ENCODE measurements at places on chromosomes 5 and 9.

DNA sequence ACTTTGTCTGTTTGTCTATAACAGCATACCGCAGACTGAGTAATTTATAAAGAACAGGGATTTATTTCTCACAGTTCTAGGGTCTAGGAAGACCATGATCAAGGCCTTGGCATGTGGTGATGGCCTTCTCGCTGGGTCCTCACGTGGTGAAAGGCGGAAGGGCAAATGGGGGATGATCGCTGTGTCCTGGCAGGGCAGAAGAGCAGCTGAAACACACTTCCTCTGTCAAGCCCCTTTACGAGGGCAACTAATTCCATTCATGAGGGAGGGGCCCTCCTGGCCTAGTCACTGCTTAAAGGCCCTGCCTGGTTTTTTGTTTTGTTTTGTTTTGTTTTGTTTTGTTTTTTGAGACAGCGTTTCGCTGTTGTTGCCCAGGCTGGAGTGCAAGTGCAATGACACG is 41.9 kb upstream of the UBTD2 start:
- DNase-seq: no peak

DNA sequence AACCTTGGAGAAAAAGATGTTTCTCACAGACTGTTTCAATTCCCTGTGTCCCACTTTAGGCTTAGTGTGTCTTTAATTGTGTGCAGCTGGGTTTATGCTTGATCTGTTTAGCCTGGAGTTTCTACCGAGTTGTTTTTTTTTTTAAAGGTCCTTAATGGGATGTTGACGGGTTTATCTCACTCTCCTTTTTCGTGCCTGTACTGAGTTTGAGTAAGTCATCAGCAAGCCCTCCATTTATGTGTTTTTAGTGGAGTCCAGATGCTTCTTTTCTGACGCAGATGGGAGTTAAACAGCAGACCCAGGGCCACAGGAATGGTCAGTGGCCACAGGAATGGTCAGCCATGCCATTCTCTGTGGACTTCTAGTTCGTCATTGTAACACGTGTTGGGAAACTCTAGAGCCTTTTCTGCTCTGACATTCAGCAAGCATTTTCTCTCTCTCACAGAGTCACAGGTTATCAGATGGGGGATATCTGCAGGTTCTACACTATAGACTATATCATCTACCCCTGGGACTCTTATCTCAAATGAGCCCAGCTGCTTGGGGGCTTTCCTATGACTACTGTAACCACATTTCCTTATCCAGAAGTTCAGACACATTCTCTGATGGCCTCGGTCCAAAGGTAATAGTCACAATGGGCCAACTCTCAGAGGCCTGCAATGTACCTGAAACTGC is 190.5 kb downstream of the TTLL11 start:
- DNase-seq: peak; percentile 95

GRCh38 chr5:169182797-169183196 is 118.1 kb downstream of the SLIT3 start:
- no peak for DNase-seq

- no peak for DNase-seq
Measured at GRCh38 chr5:36772276-36773140, 104.1 kb upstream of the NIPBL start.

- DNase-seq: peak; percentile 4
Measured at GRCh38 chr5:124789104-124789605, 42.7 kb upstream of the ZNF608 start.

DNA sequence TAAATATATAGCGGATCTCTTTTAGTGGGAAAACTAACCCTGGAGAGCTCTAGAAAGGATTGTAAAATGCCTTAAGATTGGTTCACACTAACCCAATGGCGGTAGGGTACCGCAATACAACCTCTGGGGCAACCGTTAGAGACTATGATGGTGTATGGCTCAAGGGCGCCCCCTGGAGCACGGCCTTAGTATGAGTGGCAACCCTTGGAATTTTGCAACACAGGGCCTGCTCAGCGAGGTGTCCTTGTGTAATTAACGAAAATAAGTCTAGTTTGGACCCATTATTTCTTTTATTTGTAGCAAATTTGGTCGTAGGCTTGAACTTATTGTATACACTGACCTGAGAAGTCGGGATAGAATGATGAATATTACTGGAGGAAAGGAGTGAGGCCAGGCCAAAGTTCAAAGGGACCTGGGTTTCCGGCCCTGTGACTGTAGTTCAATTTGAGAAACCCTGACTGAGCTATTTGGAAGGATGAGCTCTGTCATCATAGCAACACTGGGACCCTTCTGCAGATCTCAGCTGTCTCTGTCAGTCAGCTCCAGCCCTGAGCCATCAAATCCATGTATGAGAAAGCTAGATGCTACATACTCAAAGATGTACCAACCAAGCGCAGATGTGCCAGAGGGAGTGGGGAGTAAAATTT is 54.8 kb downstream of the CAMK4 start:
- DNase-seq: peak; percentile 30

DNA sequence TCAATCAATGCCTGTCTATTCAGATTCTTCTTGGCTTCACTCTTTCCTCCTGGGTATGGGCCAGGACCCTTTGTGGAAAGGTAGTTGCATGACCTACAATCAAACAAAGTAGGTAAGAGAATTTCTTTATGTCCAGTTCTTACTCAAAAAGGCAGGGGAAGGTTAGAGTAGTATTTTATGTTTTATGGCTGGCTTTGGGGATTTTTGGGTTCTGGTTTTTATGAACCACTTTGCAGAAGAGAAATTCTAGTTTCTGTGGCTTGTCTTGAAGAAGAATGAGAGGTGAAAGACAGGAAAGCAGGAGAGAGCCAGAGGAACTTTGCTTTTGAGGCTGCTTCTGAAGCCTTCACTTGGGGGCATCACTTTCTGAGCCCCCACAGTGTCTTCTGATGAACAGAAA is 14.7 kb upstream of the CRHBP start:
- DNase-seq: no peak

DNA sequence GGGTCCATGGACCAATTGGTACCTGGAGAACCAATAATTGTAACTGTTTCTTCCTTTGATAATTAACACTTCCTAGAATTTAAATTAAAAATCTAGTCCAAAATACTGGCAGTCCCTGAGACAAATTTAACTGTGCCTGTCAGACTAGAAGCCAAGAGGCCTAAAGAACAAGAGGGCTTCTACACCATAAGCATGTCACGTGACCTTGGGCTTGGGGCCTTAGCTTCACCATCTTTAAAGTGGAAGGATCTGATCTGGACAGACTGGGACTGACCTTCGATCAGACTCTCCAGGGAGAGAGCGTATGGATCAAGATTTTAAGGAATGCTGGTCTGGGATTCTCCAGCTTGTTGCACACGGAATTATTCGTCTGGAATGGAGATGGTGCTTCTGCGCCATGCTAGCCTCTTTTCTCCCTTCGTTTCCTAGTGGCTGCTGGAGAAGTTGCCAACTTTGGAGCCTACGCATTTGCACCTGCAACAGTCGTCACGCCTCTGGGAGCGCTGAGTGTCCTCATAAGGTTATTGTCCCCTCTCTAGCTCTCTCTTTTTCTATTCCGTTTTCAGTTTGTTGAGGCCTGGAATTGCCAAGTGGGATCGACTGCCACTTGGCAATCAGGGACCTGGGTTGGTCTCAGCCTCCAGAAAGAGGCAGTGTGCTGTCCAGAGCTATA is 8.4 kb downstream of the NIPAL4 start:
- DNase-seq: no peak

- no peak for DNase-seq
Measured at GRCh38 chr9:82036086-82036485, 47.5 kb downstream of the SPATA31D1 start.

- DNase-seq: no peak
Measured at GRCh38 chr9:111630182-111630963, 761 bp upstream of the DNAJC25 start.

- DNase-seq: no peak
Measured at GRCh38 chr5:133907075-133907474, 61.4 kb downstream of the C5orf15 start.

- DNase-seq: peak; percentile 70
Measured at GRCh38 chr5:43065948-43066798, 26.1 kb upstream of the ANXA2R start.
